ENCODE measurements at places on chromosomes 1 and 21.

GRCh38 chr1:183925947-183926346, 111.6 kb downstream of the COLGALT2 start:
- no peak for DNase-seq

GRCh38 chr1:1672181-1672965, 13.6 kb upstream of the CDK11B start:
- no peak for DNase-seq

- DNase-seq, result no peak
These were observed 3.4 kb downstream of the KDM4A start for GRCh38 chr1:43653339-43653738.

GRCh38 chr1:27136998-27137542, 17.9 kb downstream of the SLC9A1 start:
- no peak for DNase-seq

DNA sequence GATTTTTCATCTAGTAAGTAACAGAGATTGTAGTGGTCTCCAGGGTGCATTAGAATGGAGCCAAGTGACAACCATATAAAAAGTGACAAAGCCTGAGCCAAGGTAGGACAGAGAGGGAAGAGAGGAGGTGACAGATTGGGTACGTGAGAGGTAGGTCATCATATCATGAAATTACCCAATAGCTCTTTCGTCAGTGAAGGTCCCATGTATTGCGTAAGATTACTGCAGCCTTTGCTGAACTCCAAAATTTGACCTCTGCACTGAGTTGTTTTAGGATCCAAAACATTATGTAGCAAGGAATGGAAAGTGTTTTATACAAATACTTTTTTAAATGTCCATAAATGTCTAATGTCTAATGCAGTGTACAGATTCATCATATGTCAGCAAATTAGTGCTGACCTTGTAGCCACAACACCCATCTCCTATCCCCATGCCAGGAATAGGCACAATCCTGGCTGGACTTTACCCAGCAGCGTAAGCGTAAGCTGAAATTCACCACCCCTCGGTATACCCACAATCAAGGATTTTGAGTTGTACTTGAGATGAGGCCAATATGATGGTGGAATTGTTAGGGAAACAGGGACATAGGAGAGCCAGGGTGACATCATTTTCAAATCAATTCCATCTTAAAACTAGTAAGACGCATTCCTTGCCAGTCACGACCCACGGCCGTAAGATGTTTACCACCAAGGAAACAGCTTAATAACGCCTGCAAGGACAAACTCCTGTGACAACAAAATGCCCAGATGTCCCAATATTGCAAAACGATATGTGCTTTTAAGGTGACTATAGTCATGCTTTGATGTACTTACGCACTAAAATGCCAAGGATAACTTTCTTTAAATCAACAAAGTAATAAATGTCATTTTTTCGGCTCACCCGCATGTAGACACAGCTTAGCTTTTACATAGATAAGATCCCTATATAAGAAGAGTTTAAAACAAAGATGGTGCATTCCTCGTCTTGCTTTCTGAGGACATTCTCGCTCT, 38.1 kb upstream of the GREM2 start:
- DNase-seq, result no peak

DNA sequence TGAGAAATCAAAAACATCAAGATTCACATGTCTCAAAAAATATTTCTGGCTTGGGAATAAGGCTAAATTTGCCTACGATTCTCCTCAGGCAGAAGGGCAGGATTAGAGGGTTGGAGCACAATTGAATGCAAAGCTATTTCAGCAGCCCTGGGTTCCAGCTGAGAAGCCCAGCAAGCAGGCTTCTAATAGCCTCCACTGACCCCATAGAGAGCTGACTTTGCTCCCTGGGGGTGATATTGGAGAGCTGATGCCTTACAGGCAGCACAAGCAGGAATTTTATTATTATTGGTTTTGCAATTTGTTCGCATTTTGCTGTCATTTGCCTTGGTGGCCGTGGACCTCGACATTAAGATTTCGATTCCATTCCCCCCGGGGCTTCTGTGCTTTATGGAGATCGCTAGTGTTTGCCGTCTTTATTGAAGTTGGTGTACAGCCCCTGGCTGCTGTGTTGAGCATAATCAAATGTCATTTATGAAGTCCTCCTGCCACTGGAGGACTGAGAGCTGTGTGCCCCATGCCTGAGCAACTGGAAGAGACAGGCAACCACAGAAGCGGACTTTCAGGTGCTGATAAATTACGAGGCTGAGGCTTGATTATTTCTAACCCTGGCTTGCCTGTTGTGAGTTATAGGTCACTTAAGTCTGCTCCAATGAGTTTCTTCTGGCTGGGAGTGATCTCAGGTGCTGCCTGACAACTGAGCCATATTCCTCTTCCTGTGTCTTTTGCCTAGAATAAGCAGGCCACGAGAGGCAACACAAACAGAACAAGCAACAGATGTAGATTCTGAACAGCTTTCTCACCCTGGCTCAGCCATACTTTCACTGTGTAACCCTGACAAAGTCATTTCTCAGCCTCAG, 518.4 kb upstream of the CAMK1G start:
- DNase-seq, result no peak

DNA sequence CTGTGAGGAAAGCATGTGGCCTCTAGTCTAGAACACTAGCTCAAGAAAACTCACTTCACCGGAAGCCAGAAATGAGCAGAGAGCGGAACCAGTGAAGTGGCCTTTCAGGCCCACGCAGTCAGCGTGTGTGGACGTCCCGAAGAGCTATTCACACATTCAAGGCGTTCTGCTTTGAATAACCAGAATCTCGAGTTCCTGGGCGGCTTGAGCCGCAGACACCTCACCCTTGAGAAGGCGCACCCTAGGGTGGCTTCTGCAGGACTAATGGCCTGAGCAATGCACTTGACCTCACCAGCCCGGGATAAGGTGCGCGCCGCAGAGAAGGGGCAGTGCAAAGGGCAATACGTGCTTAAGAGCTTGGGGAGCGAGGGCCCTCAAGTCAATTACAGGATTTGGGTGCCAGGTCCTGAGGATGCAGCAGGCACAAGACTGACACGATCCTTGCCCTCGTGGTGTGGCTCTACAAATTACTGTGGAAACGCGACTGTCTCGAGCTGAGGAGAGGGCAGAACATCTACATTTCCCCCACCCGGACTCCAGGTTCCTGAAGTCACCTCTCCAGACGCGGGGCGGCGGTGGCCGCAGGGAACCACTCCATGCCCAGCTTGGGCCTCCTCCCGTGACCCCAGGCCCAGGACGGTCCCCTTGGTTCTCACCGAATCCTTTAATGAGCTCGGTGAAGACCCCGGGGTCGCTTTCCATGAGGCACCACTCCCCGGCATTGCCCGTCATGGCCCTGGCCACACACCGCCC, 455 bp downstream of the UCHL5 start:
- no peak for DNase-seq
